NCI-H526 (cell line): ENCODE measurements at places on chromosomes 7 and 10.

GRCh38 chr7:1409555-1409954 lies 49.7 kb downstream of the MICALL2 start:
- no peak for DNase-seq

DNA sequence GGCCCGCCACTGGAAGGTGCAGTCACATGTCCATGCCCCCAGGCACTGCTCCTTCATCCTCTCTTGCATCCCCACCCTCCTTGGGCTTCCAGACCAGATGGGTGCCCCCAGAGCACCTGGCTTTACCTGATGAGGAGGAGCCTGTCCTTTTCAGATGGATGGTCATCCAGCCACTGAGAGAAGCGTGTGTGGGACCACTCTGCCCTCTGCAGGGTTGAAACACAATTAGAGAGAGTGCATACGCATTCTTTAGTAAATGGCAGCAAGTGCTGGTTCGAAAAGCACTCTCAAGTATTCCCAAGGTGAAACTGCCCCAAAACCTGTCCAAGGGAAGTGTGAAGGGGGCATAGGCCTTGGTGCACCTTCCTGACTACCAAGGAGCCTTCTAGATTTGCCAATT lies 41.6 kb downstream of the HBP1 start:
- no peak for DNase-seq

GRCh38 chr10:123309731-123310130 lies 155.5 kb downstream of the BUB3 start:
- no peak for DNase-seq

- no peak for DNase-seq
Measured at GRCh38 chr10:50552771-50553535, 70.8 kb downstream of the SGMS1 start.

DNA sequence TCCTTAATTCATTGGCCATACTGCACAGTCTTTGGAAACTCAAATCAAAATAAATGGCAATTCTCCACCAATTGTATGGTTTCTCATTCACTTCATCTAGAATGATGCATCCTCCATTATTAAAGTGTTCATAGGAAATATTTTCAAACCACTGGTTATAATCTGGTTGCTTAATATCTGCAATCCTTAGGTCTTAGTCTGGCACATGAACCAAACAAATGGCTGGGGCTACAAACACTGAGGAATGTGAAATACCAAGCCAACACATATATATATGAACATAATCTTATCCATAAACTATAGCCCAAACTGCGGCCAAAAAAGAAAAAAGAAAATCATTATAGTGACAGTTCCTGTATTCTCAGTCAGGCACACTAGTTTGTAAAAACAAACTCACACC lies 5.7 kb upstream of the MSS51 start:
- no peak for DNase-seq

DNA sequence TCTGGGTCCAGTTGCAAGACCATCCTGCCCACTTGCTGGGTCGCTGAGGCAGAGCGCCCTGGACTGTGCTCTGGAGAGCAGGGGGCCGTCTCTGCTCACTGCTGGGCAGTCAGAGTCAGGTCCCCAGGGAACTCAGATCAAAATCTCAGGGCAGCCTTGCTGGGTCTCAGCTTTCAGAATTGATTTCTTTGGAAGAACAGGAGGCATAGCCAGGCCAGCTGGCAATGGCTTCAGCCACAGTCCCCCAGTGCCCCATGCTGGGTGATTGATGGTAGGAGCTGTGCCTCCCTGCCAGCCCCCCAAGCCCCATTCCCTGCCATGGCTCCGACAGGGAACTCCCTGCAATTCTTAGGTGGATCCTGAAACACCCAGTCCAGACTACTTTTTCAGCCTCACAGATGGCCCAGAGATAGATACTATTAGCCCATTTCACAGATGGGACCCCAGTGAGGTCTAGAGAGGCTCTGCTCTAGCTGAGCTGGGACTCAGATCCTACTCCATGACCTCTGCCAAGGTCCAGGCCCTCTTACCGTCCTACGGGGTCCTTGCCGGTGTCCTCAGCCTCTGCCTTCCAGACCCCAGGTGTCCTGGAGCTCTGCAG lies 467 bp downstream of the MMRN2 start:
- DNase-seq: no peak

- no peak for DNase-seq
Measured at GRCh38 chr10:8835453-8836167, 781.1 kb downstream of the GATA3 start.

DNA sequence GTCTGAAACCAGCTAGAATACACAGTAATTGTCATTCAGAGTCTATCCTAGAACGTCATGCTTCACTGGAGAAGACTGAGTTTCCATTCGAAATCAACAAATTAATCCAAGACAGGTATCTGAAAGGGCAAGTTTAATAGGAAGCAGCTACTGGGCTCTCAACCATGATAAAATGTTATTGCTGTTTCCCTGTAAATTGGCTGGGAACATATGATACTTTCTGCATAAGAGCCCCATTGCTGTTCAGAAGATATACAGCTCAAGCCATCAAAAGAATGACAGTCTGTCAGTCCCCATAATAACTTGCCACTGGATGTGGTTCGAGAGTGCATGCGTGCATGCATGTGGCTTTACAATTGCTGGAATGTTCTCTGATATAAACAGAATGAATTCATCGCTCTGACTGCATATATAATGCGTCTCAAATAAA lies 129.0 kb downstream of the HIBADH start:
- peak; percentile 85 for DNase-seq

- no peak for DNase-seq
Measured at GRCh38 chr7:28067171-28067570, 113.4 kb downstream of the JAZF1 start.

DNA sequence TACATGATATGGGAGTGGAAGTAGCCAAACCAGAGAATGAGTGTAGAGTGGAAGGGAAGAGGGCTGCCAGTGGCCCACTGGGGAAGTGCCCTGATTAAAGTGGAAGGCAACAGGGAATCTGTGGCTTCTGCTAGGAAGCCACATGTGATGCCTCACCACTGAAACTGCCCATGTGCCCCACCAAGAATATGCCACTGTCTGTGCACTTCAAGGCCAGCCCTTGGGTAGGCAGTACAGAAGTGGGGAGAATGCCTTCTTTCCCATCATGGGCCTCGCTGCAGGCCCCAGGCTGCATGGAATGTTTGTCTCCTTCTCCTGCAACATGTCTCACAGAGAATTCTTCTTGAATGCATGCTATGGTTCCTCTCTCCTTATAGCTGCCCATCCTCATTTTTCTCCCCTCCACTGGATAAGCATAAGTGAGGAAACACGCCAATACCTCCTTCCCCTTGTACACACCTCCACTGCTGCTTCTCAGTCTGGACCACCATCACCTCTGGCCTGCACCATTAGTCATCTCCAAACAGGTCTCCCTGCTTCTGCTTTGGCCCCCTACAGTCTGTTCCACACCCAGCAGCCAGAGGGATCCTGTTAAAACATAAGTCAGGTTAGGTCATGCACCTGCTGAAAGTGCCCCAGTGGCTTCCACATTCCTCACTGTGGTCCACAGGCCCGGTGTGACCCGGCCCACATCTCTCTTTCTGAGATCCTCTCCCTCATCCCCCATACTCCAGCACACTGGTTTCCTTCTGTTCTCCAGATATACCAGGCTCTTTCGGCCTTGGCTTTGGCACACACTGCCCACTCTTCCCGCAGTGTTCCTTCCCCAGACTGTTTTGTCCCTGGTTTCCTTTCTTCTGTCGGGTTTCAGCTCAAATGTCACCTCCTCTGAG lies 37.1 kb downstream of the SNX10 start:
- DNase-seq: no peak

GRCh38 chr7:152093717-152094116 lies 68.2 kb downstream of the GALNT11 start:
- DNase-seq: no peak

DNA sequence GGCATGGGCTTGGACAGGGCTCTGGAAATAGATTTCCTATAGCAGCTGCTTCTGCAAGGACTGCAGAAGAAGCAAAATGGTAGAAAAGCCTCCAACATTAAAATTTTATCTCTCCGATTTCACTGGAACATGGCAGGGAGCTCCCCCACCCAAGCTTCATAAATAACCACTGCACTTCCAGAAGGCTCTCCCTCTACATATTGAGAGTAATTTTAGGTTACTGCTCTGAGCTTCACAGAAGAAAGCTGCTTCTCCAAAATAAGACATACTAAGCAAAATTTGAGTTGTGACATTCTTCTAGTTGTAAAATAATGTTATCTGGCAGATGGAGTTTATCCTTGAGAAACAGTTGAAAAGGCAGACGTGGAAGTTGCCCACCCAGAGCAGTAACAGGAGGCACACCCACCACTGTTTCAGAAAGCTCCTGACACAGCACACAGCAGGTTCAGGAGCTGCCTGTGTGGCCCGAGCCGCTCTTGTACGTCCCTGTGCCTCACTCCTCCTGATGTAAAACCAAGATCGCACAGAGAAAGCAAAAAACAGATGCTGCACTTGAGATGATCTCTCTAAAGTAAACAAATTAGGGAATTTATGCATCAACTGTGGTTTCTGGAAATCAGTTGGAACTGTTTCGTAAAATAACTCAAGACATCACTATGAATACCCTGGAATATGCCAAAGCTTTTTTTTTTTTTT lies 621.0 kb downstream of the PARD3 start:
- DNase-seq: peak; percentile 23

GRCh38 chr10:50511492-50512213 lies 112.1 kb downstream of the SGMS1 start:
- no peak for DNase-seq

DNA sequence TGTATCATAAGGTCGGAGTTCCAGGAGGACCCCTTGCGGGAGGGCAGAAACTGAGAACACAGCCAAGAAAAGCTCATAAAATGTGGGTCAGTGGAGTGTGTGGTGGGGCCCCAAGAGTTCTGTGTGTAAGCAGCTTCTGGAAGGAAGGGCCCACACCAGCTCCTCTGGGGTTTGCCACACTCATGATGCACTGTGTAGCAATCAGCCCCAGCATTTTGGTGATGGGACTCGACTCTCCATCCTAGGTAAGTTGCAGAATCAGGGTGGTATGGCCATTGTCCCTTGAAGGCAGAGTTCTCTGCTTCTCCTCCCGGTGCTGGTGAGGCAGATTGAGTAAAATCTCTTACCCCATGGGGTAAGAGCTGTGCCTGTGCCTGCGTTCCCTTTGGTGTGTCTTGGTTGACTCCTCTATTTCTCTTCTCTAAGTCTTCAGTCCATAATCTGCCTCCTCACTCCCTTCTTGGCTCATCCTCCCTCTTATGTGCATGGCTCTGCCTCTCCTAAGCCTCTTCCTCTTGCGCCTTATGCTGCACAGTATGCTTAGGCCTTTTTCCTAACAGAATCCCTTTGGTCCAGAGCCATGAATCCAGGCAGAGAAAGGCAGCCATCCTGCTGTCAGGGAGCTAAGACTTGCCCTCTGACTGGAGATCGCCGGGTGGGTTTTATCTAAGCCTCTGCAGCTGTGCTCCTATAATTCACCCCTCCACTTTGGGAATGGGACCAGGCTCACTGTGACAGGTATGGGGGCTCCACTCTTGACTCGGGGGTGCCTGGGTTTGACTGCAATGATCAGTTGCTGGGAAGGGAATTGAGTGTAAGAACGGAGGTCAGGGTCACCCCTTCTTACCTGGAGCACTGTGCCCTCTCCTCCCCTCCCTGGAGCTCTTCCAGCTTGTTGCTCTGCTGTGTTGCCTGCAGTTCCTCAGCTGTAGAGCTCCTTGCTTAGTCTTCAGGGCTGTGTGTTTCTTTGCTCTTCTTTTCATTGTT lies 17.8 kb downstream of the PRSS2 start:
- no peak for DNase-seq

GRCh38 chr10:21495002-21495751 lies 30.3 kb downstream of the SKIDA1 start:
- DNase-seq: no peak

- DNase-seq: no peak
Measured at GRCh38 chr7:22584179-22584578, 84.2 kb upstream of the STEAP1B start.

GRCh38 chr7:16999541-17000267 lies 117.9 kb upstream of the AGR3 start:
- no peak for DNase-seq

DNA sequence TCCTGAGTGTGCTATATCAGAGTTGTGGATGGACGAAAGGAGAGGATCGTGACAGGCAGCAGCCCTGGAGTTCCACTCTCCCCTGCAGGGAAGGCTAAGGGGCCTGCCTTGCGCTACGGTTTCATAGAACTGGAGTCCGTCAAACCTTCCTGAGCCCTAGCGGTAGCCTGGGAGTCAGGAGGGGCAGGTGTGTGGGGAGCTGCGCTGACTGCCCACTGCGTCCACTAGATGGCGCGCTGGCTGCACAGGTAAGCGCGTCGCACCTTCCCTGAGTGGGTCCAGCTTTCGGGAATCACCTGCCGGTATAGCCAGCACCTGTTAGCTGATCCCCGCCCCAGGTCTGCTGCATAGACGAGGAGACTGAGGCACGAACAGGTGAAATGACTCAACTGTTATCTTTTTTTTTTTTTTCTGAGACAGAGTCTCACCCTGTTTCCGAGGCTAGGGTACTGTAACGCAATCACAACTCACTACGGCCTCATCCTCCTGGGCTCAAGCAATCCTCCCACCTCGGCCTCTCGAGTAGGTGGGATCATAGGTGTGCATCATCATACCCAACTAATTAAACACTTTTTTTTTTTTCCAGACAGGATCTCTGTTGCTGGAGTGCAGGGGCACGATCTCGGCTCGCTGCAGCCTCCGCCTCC lies 20.2 kb upstream of the BAIAP2L1 start:
- peak; percentile 96 for DNase-seq

GRCh38 chr7:134174795-134175261 lies 47.7 kb downstream of the LRGUK start:
- DNase-seq: no peak

DNA sequence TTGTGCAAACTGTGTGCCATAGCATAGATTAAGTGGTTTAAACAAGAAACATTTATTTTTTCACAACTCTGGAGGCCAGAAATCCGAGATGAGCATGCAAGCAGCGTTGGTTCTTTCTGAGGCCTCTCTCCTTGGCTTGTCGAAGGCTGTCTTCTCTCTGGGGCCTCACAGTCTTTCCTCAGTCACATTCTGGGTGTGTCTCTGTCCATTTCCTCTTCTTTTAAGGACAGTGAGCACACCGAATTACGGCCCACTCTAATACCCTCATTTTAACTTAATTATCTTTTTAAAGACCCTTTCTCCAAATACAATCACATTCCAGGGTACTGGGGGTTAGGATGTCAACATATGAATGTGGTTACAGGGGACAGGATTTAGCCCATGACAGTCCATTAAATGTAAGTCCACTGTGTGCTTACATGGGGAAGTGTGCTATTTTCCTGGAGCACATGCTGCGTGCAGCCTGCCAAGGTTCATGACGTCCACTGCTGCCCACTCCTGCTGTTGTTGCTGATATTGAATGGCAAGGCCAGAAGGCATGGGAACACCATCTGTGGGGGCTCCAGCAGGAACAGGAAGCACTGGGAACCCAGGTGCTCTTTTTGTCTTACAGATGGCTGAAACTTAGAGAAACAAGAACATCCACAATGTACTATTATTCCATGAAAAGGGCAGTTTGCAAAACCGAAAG lies 365.5 kb downstream of the GALNT17 start:
- DNase-seq: no peak

- DNase-seq: no peak
Measured at GRCh38 chr10:21280971-21281572, 244.4 kb downstream of the SKIDA1 start.
